ENCODE measurements at places on chromosomes 4 and X. TPM values are rescaled to one million over a fixed set of nuclear protein-coding genes. Genes with fewer than 3 reads are reported as not detected.

Gene PRR32
- total RNA-seq, result not detected

Gene RENBP
- not detected for total RNA-seq

Gene FABP2
- total RNA-seq, result not detected

Gene NFKB1
- 25.7 TPM for total RNA-seq

GRCh38 chr4:90187148-90187884 is 60.1 kb downstream of the CCSER1 start:
- no peak for DNase-seq

DNA sequence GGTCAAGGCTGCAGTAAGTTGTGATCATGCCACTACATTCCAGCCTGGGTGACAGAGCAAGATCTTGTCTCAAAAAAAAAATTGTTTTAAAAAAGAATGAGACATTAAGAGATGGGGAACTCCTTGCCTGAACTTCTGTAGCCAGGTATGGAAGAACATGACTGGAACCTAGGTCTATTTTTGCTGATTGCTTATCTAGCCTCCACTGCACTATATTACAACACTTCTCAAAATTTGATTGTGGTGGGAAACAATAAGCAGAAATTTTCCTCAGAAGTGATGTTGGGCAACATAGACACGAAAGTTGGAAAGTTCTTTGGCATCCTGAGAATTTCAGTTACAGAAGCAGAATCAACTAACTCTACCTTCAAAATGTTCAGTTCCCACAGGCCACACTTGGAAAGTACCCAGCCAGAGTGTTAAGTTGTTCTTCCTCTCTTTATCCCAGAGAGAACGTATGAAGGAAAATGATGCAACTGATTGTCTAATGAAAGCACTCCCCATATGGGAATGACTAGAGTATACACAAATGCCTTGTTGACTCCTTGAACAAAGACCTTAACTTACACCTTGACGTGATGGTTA is 50.0 kb downstream of the LUZP4 start:
- DNase-seq, result no peak

Gene USP17L11
- not detected for total RNA-seq

DNA sequence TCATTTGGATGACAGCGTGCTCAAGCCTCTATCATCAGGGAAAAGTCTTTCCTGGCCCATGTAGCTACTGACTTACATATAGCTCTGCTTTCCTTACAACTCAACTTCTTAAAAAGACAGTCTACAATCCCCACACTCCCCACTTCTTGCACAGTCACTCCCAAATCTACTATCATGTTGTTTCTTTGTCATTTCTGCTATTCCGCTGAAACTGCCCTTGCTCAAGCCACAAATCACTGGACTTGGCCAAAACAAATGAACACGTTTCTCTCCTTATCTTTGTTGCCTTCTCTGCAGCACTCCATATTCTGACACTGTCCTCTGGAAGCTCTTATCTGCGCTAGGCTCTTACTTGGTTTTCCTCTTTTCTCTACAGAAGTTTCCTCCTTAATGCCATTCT is 28.2 kb downstream of the GPRIN3 start:
- DNase-seq, result no peak

DNA sequence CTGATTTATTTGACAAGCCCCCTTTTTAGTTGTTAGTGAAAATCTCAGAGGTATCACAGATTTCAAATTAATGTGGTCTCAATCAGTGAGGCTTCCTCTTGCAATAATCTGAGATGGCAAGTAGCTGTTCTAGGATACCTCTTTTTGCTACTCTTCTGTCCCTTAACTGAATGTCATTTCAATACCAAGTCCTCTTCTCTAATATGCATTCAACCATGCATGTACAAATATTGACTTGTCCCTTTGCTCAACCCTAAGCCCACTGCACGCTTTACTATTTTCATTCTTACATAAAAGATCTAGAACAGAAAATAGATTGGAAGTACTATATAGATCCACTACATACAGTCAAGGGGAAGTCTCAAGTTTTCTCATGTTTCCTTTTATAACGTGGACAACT is 164.2 kb downstream of the CBR4 start:
- DNase-seq, result no peak

- no peak for DNase-seq
Measured at GRCh38 chr4:156894234-156894633, 77.4 kb downstream of the PDGFC start.

Gene GPRASP1
- total RNA-seq, result 0.10 TPM

- no peak for DNase-seq
Measured at GRCh38 chr4:101885574-101885973, 95.0 kb downstream of the BANK1 start.

Data from MG63 (cell line).